AG10803 (cell line): ENCODE measurements at places on chromosomes 7 and 10.

GRCh38 chr10:30373596-30374327, 24.7 kb upstream of the MTPAP start:
- no peak for DNase-seq

GRCh38 chr10:3902054-3902808, 117.2 kb upstream of the KLF6 start:
- DNase-seq, result peak; percentile 62

DNA sequence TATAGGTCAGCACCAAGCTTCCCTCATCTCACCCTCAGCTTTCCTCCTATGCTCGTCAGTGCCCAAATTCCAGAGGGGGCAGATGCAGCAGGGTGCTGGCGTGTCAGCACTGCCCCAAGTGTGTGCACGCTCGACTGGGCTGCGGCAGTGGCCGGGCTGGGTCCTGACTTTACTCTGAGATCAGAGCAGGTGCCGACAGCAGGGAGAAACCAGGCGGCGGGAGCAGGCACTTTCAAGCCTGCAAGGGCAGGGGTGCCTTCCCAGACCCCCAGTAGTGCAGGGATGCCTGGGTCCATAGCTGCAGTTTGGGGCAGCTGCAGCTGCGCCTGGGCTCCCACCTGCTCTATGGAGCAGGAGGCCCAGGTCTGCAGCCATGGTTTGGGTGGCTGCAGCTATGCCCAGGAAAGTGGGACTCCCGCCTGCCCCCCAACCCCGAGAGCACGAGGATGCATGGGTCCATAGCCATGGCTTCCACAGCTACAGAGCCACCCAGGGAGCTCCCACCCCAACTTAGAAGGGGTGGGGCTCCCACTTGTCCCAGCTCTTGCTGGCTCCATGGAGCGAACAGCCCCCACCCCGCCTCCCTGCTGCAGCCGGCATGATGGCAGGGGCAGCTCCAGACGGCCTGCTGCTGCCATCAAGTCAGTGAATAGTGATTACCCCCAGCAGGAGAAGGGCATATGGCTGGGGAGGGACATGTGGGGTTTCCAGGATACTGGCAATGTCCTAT, 199.2 kb upstream of the KMT2E start:
- DNase-seq, result no peak

DNA sequence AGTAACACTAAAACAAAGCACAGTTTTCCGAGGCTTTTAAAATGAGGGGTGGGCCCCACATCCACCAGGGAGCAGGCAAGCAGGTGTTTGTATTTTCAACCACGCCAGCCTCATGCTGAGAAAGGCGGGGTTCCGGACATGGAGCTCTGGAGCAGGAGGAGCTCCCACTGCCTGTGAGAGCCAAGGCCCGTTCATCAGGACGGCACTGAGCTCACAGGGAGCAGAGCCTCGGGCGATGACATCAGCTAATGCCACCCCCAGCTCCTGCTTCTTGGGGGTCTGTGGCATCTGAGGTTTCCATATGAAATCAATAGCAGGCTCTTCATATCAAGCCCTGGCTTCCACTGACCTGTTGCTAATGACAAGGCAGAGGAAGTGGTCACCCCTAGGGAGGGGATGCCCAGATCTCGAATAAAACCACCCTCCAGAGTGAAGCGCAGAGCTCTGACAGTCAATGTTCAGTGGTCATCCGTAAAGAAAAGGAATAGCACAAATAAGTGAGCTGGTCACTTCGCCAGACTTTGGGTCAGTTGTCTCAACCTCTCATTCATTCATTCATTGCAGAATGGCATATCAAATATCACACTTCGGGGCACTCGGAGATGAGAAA, 89.1 kb downstream of the TNS3 start:
- no peak for DNase-seq

GRCh38 chr7:45543473-45543872, 30.7 kb upstream of the ADCY1 start:
- DNase-seq, result no peak

DNA sequence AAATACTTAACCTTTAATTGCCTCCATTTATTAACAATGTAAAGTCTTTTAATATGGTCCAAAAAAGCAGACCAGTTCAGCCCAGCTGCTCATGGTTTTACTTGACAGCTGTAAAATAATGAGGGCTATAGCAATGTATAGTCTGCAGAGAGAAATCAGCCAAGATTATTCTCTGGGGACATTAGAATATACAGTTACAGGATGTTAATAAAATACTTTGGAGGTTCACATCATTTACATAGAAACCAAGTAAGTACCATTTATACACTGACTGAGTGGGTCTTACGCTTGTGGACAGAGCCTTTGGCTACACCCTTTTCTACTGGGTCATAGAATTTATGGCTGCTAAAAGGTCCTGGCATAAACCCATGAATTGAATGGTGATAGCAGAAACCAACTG, 340.7 kb upstream of the CELF2 start:
- no peak for DNase-seq

- DNase-seq, result no peak
These were observed 388.7 kb upstream of the NRP1 start for GRCh38 chr10:33723181-33723580.

DNA sequence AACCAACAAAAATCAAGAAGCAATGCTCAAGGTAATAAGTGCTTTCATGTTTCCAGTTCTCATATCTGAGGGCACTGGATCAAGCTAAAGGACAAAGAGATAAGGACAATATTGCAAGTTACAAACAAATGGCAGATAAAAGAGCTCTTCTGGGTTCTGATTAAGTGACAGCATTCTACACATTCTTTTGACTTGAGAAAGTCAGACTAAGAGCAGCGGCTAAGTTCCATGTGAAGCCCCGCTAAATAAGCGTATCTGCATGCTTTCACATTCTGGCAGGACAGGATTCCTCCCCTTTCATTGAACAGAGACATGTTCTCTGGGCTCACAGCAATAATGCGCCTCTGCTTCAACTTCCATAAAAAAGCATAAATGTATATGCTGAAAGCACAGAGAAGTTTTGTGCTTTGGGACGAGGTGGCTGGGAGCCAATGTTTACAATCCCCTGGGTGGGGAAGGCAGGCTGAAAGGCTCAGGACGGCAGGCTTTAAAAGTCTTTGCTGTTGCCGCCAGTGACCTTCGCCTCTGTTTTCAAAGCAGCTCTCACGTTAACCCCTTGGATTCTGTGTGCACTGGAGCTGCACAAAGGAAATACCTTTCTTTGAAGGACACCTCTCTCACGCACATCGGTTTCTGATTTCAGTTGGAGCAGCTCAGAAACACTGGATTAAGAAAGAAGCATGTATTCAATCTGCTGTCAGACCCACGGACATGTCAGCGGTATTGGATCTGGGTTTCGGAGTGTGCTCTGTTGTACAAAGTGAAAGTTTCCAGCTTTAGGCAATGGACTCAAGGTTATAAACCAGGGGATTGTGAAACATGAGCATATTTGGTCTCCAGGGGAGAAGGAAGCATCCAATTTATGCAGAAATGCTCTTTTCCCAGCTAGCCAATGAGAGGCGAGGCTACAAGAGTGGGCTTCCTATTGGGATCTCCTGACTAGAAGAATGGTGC, 105.4 kb upstream of the FAM133B start:
- peak; percentile 94 for DNase-seq

GRCh38 chr7:82388138-82388537, 55.4 kb downstream of the CACNA2D1 start:
- DNase-seq, result peak; percentile 23

GRCh38 chr10:43160921-43161255, 22.6 kb downstream of the CSGALNACT2 start:
- DNase-seq, result no peak

GRCh38 chr7:520503-521161, 986 bp upstream of the PDGFA start:
- DNase-seq, result no peak

- peak; percentile 44 for DNase-seq
These were observed 69.7 kb downstream of the ZNF365 start for GRCh38 chr10:62443866-62444265.

- DNase-seq, result no peak
These were observed 114.5 kb downstream of the CDH23 start for GRCh38 chr10:71511206-71511605.

GRCh38 chr10:101157756-101158458, 26.8 kb downstream of the TLX1 start:
- DNase-seq, result no peak

DNA sequence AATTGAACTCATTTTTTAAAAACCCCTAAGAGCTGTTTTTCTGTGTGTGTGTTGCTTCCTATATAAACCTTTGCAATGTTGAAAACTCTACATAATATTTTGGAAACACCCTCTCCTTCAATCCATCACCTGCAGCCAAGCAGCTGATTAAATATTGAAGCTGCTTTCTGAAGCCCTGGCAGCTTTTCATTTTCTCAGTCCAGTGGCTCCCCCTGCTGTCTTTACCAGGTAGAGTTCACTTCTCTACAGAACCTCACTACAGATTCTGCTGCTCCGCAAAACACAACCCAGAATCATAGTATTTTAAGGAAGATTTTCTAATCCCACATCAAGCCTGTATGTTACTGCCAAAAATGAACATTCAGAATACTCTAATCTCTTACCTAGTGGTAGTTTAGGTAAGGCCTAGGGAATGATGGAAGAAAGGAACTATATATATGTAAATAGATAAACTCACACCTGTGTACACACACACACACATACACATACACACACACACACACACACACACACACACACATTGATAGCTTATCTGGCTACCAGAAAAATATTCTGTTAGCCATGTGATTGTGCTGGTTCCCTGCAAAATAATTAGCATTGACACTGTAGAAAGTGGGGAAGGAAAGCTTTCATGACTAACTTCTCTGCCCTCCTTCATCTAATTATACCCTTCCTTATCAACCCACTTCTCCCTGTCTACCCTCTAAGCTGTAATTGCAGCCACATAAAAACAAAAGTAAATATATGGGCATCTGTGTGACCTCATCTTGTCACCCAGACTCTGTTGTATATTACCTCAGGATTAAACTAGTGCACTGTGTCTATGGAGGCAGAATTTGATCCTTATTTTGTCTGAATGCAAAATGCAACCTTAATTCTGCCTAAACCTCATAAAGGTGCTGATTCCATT, 229.5 kb upstream of the FZD1 start:
- peak; percentile 58 for DNase-seq

GRCh38 chr10:69248117-69248730, 28.1 kb downstream of the HKDC1 start:
- DNase-seq, result no peak

GRCh38 chr10:101778151-101778780, 2.4 kb upstream of the FGF8 start:
- DNase-seq, result no peak

DNA sequence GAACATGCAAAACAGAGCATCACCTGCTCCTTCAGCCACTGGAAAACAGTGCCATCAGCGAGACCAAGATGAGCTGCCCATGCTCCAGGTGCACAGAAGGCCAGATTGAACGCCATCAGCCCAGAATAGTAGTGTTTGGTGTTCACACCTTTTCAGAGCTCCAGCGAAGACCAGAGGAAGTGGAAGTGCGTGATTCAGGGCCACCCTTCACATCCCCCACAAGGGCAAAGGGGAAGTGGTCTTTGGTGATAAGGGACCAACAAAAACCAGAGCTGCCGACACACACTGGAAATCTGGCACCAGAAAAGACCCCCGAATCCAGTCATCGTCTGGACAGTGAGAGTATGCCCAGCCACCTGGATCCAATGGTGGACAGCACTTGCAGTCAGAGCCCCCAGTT, 29.5 kb upstream of the TMEM72 start:
- DNase-seq, result no peak

- no peak for DNase-seq
These were observed 59.2 kb upstream of the JCAD start for GRCh38 chr10:30118590-30118989.

DNA sequence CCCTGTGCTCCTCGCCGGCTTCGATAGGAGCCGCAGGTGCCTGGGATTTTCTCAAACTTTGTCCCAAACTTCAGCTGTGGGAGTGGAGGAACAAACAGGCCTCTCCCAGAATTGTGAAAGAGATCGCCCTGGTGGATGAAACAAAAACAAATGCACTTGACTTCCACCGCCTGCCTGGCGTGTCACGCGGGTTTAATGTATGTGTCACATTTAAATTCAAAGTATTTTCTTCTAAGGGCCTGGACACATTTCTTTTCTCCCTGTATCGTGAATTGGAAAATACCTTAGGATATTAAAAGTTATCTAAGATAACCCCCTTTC, 694 bp upstream of the WASL start:
- DNase-seq, result peak; percentile 64

- no peak for DNase-seq
These were observed 57.3 kb downstream of the ETV1 start for GRCh38 chr7:13932131-13932530.

DNA sequence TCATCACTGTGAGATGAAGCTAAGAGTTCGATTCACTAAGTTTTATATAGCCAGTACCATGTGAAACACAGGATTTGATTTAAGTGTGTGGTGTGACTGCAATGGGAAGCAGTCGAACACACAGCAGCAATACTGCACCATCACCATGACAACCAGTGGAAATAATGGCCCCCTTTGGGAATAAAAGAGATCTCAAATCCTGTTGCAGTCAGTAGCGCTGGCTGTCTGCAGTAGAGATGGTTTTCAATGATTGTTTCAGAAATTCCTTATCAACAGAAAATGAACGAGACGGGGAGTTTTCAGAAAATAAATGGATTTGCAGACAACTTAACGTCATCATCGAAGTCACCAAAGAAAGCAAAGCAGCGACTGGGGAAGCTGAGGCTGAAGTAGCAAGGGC, 91.0 kb downstream of the PTPRE start:
- no peak for DNase-seq

DNA sequence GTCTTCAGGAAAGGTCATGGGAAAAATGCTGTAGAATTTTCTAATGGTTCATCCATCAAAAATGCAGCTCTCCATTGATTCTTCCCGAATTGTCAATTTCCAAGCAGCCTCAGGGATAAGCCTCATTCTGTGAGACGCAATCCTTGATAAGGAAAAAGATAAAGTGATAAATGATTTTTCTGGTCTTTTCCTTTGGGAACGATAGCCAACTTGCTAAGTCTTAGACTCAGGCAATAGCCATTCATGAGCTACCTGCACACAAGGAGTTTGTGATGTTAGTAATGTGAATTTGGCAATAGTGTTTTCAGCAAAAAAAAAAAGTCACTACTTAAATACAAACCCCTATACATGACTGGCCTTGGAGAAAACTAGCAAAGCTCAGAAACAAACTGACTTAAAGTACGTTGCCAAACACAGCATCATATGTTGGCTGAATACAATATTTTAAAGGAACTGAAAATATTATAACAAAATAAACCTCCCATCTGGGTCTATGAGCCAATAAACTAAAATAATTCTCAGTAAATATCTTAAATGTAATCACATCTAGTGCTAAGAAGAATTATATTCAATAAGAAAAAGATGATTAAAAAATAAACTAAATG, 75.5 kb downstream of the KLF6 start:
- DNase-seq, result no peak

DNA sequence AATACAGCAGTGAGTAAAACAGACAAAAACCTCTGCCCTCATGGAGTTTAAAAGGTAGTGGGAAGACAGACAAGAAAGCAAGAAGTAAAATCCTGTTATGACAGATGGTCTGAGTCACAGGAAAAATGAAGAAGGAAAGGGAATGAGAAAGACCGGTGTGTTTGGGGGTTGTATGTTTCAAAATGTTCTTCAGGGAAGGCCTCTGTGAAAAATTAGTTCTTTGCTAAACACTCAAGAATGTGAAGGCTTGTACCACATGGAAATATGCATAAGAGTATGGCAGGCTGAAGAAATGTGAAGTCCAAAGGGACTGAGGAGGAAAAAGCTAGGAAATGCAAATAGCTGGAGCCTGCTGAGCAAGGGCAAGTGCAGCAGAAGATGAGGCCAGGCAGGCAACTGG, 315.9 kb upstream of the SEMA3A start:
- peak; percentile 86 for DNase-seq
